ENCODE measurements at places on chromosomes 1 and 21. TPM values are rescaled to one million over a fixed set of nuclear protein-coding genes. Genes with fewer than 3 reads are reported as not detected.
A peak's percentile ranks its signal among the peaks of the same experiment; 100 is the strongest.

DNA sequence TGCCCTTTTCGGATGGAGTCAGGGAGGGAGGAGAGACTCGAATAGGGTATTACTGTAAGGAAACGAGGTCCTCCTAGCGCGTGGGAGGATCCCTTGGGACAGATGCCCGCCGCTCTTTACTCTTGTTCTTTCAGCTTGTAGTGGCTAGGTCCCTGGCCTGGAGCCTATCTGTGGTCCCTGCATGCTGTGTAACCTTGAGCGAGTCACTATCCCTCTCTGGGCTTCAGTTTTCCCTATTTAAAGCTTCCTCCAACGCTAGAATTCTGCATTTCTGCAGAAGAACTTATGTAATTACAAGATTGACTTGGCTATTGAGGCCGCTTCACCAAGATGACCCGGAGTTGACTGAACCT, 744 bp downstream of the MIER1 start:
- H3K36me3 ChIP-seq = no peaks in the 10 kb centered on the region
- no peak for DNase-seq
- H3K27me3 ChIP-seq = no peaks in the 10 kb centered on the region
- H3K4me3 ChIP-seq = peak overlapping the region; percentile 97
- H3K4me1 ChIP-seq = peaks cover 46% of the 10 kb centered on the region

LORICRIN gene
- total RNA-seq = not detected

KPRP gene
- total RNA-seq = not detected

GRCh38 chr1:21703318-21703963, 34.3 kb upstream of the RAP1GAP start:
- no peak for DNase-seq
- H3K36me3 ChIP-seq = peaks cover 32% of the 10 kb centered on the region
- no peaks in the 10 kb centered on the region for H3K4me1 ChIP-seq
- no peaks in the 10 kb centered on the region for H3K27me3 ChIP-seq

PDE4B gene
- 31.9 TPM for total RNA-seq

DNA sequence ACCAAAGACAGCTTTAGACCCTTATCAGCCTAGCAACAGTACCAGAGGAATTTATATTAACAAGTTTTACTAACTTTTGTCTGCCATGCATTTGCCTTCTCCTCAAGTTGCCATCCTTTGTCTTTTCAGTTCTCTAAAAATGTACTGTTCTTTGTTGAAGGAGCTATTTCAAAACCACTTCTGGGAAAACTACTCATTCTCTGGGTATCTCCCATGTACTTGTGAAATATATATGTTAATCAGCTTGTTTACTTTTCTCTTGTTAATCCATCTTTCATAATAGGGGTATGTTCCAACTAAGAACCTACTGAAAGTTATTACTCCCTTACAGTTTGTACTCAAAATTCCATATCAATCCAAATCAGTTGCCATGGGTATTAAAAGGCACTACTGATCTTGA, 16.3 kb downstream of the DPYD start:
- H3K4me3 ChIP-seq = no peak overlapping the region
- H3K27me3 ChIP-seq = no peaks in the 10 kb centered on the region
- no peak for DNase-seq
- H3K36me3 ChIP-seq = peaks cover 11% of the 10 kb centered on the region

GRCh38 chr1:93516164-93516563, 68.2 kb downstream of the FNBP1L start:
- no peak overlapping the region for H3K4me3 ChIP-seq
- H3K27me3 ChIP-seq = no peaks in the 10 kb centered on the region
- H3K4me1 ChIP-seq = no peaks in the 10 kb centered on the region

DNA sequence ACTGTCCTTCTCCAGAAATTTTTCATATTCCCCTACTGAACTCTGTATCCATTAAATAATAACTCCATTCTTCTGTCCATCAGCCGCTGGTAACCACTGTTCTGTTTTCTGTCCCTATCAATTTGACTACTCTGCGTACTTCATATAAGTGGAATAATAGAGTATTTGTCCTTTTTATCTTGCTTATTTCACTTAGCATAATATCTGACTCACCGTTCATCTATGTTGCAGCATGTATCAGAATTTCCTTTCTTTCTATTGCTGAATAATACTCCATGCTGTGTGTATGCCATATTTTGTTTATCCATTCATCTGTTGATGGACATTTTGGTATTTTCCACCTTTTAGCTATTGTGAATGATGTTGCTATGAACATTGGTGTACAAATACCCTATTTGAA, 71.9 kb downstream of the CEP350 start:
- H3K4me3 ChIP-seq = no peak overlapping the region
- no peaks in the 10 kb centered on the region for H3K4me1 ChIP-seq
- H3K36me3 ChIP-seq = peaks cover 72% of the 10 kb centered on the region
- no peak for DNase-seq
- no peak overlapping the region for H3K27ac ChIP-seq
- no peaks in the 10 kb centered on the region for H3K27me3 ChIP-seq

LMOD1 gene
- total RNA-seq = not detected

DNA sequence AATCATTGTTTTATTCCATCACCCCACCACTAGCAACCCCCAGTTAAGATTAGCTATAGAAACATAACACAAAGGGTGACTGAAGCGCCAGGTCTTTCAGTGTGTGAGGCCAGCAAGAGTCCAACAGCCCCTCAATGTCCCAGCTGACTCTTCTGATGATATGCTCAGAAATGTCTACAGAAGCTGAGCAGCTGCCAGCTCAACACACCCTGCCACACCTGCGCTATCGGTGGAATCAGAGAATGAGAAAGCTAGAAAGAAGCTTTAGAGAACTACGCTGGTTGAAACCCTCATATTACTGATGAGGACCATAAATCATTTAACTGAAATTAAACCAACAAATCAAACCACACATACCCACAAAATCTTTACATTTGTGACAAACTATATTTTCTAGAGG, 116.2 kb downstream of the SLC45A1 start:
- H3K4me1 ChIP-seq = peaks cover 44% of the 10 kb centered on the region
- peaks cover 3% of the 10 kb centered on the region for H3K36me3 ChIP-seq
- no peaks in the 10 kb centered on the region for H3K27me3 ChIP-seq
- no peak overlapping the region for H3K4me3 ChIP-seq
- no peak for DNase-seq

- no peak for DNase-seq
- peaks cover 11% of the 10 kb centered on the region for H3K36me3 ChIP-seq
- no peak overlapping the region for H3K4me3 ChIP-seq
- H3K4me1 ChIP-seq = peaks cover 16% of the 10 kb centered on the region
- H3K27me3 ChIP-seq = no peaks in the 10 kb centered on the region
Measured at GRCh38 chr1:171730052-171730451, 11.8 kb downstream of the VAMP4 start.

DNA sequence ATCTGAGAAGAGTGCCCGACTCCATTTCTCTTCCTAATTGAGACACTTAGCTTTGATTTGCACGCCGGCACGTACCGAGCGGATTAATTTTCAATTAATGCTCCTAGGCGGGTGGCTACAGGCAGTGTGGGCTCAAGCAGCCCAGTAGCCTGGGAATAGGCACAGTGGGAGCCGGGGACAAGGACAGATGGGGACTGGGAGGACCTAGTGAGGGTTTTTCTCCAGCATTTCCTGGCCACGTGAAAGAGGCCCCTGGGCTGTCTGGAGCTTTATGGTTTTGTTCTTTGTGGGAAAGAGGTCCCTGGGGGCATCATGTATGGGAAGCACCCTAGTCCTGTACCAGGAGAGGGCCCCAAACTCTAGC, 78.6 kb upstream of the CSF3R start:
- H3K4me3 ChIP-seq = no peak overlapping the region
- H3K27ac ChIP-seq = no peak overlapping the region
- H3K4me1 ChIP-seq = no peaks in the 10 kb centered on the region
- H3K27me3 ChIP-seq = peaks cover 6% of the 10 kb centered on the region

GRCh38 chr1:184417916-184418315, 31.1 kb downstream of the C1orf21 start:
- H3K4me3 ChIP-seq = no peak overlapping the region
- H3K4me1 ChIP-seq = peaks cover 15% of the 10 kb centered on the region
- H3K27me3 ChIP-seq = no peaks in the 10 kb centered on the region
- no peak for DNase-seq
- no peaks in the 10 kb centered on the region for H3K36me3 ChIP-seq

All from naive thymus-derived CD8-positive, alpha-beta T cell (primary cell).